Lower leg skin (tissue), 4 donors: ENCODE measurements at places on chromosomes 4 and X. TPM values are rescaled to one million over a fixed set of nuclear protein-coding genes. Genes with fewer than 3 reads are reported as not detected.

Gene L1CAM
- total RNA-seq: 4.8 TPM

Gene SHOX
- total RNA-seq: 0.54 TPM

GRCh38 chr4:83010111-83010521, 507 bp downstream of the LIN54 start:
- no peak for DNase-seq

GRCh38 chr4:3304831-3305609, 12.2 kb downstream of the RGS12 start:
- no peak for DNase-seq

DNA sequence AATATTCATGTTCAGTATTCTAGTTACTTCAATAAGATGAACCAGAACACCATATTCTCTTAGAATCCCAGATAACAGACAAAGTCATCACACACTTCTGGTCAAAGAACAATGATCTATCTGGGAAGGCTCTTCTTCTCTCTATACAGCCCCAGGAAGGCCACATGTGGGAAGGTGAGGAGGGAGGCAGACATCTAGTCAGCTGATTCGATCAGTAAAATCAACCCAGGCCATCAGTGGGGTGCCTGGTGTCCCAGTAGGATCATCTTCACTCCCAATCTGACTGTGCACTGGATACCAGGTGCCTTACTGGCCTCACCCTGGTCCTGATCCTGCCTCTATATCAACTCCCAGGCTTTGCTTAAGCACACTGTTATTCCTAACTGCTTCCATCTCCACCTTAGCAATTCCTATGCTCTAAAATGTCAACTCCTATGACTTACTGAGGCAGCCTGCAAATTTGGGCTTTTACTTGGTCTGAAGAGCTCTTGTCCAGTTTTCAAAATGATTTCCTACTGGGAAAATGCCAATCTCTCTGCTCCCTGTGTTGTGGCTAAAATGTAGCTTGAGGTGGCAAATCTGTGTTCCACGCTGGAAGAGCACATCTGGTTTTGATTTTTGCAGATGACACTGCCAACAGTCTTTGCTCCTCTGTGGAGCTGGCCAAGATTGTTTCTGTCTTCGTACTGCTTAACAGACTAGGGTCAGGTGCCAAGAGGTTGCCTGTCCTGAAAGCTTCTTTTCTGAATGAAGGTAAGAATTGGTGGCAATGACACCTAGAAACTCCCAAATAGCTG, 128.7 kb downstream of the MGST2 start:
- no peak for DNase-seq

DNA sequence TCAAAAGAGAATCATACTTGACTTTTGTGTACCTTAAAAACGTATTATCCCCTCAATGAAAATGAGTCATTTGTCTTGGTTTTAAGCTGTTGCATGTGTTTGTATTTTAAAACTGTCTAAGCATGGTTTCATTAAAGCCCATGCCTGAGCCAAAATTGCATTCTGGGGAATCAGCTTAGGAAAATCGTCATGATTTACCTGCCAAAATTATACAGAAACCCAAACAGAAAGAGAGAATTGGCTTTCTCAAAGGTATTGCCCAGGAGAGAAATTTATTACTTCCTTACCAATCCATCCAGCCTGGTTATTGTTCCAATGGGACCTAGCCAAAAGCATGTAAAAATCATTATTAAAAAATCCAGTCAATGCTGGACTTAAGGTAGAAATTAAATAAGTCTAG, 37.6 kb downstream of the GPR174 start:
- DNase-seq: no peak

- no peak for DNase-seq
Observed at GRCh38 chr4:136742333-136742732, 790.0 kb downstream of the PCDH18 start.

- DNase-seq: no peak
Observed at GRCh38 chrX:136850441-136851175, 29.9 kb downstream of the RBMX start.

DNA sequence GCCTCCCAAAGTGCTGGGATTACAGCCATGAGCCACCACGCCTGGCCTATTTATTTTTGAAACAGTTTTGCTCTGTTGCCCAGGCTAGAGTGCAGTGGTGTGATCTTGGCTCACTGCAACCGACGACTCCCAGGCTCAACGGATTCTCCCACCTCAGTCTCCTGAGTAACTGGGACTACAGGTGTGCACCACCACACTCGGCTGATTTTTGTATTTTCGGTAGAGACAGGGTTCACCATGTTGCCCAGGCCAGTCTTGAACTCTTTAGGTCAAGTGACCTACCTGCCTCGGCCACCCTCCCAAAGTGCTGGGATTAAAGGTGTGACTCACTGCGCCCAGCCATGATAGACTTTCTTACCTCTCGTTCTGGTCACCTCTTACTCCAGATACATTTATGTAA, 124.0 kb downstream of the UBE2K start:
- DNase-seq: no peak

DNA sequence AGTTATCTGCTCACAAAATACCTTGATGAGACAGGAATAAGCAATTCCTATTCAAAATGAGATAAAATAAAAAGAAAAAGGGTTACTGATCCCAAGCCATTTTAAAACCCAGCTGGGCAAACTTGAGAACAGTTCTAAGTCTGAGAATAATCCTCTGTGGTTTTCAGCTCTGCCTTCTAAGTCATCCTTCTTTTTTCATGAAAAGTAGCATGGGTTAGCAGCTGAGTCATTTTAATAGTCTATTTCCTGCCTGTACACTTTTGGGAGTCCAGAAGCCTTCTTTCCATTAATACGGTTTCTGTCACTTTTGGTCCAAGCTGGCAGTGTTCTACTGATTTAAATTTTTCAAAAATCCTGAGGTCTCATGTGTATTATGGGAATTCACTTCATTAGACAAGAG, 374.3 kb downstream of the IQCM start:
- no peak for DNase-seq

DNA sequence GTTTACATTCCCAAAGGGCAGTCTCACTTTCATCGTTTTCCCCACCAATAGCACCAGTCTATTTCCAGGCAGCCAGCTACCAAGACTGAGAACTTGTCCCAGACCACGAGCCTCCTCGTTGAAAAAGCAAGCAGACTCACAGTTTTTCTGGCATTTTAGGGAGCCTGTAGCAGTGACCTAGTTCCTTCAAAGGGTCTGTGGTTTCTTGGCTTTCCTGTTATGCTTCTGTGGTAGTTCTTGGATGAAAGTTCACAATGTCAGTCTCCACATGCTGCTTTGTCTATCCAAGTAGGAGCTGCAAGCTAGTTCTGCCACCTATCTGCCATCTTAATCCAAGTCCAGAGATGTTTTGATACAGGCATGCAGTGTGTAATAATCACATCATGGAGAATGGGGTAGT, 151.6 kb upstream of the ZC4H2 start:
- no peak for DNase-seq

DNA sequence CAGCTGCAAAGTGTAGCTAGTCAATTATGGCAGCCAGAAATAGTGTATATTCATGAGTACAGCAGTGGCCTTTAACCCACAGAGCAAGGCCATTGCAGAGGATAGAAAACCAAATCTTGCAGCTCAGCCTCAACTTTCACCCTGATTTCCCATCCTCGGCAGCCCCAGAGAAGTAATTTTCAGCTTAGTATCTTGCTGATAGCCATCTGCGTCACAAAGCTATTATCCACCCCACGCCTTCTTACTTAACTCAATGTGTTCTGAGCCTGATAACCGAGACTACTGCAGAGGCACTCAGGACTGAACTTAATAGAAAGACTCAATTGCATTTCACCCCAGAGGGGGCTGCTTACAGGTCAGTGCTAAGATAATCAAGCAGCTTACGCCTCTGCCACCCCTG, 174.5 kb upstream of the MAOA start:
- no peak for DNase-seq
